ENCODE measurements at places on chromosomes 12 and 14. TPM values are rescaled to one million over a fixed set of nuclear protein-coding genes. Genes with fewer than 3 reads are reported as not detected.

SLC16A7 gene
- 0.17 TPM for polyA plus RNA-seq

VDR gene
- polyA plus RNA-seq = 15.8 TPM

NKX2-1 gene
- not detected for polyA plus RNA-seq

POTEM gene
- not detected for polyA plus RNA-seq
